ENCODE measurements at places on chromosomes 5 and 9.

DNA sequence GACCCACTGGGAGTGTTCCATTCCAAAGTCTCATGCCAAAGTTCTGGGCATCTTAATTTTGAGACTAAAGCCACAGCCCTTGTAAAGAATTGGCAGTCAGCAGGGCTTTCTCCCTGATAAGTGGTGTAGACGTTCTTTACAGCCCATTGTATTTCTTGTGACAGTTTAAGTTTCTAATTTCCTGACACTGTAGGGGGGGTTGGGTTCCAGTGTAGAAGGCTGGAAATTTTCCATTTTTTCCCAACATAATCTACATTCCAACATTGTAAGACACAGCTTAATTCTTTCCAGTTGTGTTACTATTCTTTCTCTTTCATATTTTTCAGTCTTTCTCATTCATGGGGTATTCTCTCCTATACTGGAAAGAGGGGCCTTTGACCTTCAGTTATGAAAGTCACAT, 121.1 kb downstream of the FBXL7 start:
- no peak for DNase-seq

GRCh38 chr9:83066771-83067170, 3.8 kb upstream of the RASEF start:
- no peak for DNase-seq

GRCh38 chr9:96020300-96020791, 144.9 kb downstream of the ERCC6L2 start:
- no peak for DNase-seq

DNA sequence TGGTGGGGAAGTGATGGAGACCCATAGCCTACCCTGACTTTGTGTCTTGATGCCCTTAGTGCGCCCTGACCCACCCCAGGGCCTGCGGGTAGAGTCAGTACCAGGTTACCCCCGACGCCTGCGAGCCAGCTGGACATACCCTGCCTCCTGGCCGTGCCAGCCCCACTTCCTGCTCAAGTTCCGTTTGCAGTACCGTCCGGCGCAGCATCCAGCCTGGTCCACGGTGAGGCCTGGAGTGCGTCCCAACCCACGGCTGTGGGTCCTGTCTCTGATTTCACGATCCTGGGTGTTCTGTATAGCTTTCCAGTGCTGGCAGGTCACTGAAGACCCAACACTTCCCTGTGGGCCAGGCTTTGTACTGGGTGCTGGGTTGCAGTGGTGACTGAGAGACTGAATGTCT, 4.0 kb downstream of the CCL27 start:
- no peak for DNase-seq

DNA sequence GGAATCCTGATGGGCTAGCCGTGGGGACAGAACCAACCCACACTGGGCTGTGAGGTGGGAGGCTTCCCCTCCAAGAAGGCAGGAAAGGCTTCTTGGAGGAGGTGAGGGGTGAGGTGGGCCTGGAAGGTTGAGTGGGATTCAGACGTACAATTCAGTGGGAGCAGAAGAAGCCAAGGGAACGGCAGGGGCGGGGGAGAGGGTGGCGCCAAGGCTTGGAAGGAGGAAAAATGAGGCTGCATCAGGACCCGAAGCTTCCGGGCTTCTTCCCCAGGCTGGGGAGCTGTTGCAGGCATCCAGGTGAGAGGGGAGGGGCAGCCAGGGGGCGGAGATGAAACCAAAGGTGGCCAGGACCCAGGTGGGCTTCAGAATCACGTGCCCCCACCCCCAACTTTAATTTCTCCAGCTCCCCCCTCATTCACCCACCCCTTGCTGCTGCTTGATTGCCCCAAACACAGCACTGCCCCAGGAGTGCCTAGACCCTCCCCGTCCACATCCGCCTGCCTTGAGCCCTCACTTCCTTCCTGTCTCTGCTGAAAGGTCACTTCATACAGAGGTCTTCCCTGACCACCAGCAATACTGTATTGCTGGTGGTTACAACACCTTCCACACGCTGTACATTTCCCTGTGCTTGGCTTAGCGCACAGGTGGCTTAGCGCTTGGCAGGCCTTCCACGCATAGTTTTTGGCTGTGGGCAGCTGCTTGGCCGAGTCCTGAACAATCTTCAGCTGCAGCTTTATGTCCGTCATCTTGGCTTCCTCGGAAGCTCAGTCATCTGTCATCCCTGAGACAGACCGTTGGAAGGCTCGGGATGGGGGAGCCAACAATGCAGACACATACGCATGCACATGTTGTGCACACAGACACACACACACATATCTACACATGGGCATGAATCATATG, 193.5 kb downstream of the RGS3 start:
- no peak for DNase-seq
